A549 treated with CpdA at 1 μM for 4 hours (cell line): ENCODE measurements at places on chromosomes 13 and 19. TPM values are rescaled to one million over a fixed set of nuclear protein-coding genes. Genes with fewer than 3 reads are reported as not detected.

ATP4A gene
- total RNA-seq, result 0.01 TPM in 1 of 5 replicates, not detected in the others

KLK15 gene
- not detected in 5 replicates for total RNA-seq

FUT3 gene
- 0.03 TPM in 1 of 5 replicates, not detected in the others for total RNA-seq

FOXA3 gene
- 0.76 to 1.2 TPM (median 0.94 TPM) in 5 replicates for total RNA-seq

ERF gene
- total RNA-seq, result 102 to 124 TPM (median 118 TPM) in 5 replicates

ATP12A gene
- 0.01 TPM in 1 of 5 replicates, not detected in the others for total RNA-seq

SLC7A9 gene
- 0.35 to 0.67 TPM (median 0.52 TPM) in 4 of 5 replicates, not detected in the other for total RNA-seq

DNM2 gene
- 51.4 to 60.0 TPM (median 52.3 TPM) in 5 replicates for total RNA-seq
